Activated naive CD4-positive, alpha-beta T cell treated with anti-CD3 and anti-CD28 coated beads for 36 hours (primary cell): ENCODE measurements at places on chromosomes 13 and 19.

DNA sequence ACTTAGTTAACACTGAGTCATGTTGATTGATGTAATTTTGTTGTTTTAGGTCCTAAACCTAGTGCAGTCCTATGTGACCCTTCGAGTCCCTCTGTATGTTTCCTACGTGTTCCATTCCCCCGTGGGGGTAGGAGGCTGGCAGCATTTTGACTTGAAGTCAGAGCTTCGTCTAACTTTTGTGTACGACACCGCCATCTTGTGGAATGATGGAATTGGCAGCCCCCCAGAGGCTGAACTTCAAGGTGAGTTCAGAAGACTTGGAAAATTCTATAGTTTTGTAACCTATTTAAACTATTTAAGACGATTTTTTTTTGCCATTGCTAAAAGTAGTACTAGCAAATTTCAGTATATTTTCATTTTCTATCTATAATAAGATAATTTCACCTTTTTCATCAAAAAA lies 117.9 kb downstream of the STOML3 start:
- peak; percentile 66 for DNase-seq
- peaks cover 14% of the 10 kb centered on the region for H3K27me3 ChIP-seq
- H3K27ac ChIP-seq, result no peak overlapping the region
- H3K36me3 ChIP-seq, result no peaks in the 10 kb centered on the region

DNA sequence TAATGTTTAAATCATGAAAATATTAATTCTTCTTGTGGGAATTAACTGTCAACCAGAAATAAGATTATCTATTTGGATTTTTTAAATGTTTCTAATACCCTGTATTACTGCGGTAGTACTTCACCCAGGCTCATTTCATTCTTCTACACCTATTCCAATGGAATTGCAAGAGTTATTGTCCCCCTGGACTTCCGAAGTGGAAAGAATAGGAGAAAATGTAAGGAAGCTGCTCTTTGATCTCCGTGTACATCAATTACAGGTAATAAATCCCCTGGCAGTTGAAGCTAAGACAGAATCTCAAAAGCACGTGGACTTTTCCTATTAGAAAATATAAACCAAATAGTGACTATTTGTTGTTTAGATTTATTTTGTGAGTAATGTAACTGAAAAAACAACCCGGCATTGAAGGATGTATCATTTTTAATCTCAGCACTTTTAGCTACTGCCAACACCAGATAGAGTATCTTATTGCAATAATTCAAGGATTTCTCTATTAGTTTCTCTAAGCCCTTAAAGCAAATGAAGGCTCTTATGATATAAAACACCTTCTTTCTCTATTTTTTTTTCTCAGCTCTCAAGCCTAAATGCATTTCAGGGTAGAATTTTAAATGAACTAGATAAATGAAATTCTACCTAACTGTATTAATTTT lies 77.3 kb downstream of the MZT1 start:
- DNase-seq, result no peak
- no peaks in the 10 kb centered on the region for H3K36me3 ChIP-seq
- H3K27ac ChIP-seq, result no peak overlapping the region
- no peak overlapping the region for H3K4me3 ChIP-seq

DNA sequence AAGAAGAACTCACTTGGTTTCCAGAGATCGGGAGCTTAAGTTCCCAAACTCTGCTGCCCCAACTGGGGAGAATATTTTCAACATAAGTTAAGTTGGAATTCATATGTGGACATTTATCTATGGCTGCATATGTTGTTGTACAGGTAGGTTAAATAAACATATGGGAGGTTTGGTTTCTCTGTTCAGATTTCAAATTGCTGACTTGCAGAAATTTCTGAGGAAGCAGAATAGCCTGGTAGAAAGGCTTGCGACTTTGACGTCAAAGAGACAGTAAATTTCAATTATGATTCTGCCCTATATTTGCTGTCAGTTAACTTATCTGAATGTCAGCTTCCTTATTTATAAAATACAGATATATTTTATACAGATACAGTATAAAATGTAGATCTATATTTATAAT lies 40.0 kb upstream of the TPP2 start:
- no peaks in the 10 kb centered on the region for H3K36me3 ChIP-seq
- no peak overlapping the region for H3K4me3 ChIP-seq
- peaks cover 4% of the 10 kb centered on the region for H3K27me3 ChIP-seq
- no peak for DNase-seq

DNA sequence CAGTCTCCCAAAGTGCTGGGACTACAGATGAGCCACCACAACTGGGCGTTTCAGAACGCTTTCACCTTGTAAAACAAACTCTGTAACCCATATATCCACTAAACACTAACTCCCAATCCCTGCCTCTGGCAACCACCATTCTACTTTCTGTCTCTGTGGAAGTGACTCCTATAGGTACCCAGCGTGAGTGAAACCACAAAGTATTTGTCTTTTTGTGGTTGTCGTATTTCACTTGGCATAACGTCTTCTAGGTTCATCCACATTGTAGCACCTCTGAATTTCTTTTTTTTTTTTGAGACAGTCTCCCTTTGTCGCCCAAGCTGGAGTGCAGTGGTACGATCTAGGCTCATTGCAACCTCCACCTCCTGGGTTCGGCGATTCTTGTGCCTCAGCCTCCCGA lies 44.8 kb downstream of the BRD4 start:
- H3K4me3 ChIP-seq, result no peak overlapping the region
- DNase-seq, result no peak
- no peaks in the 10 kb centered on the region for H3K36me3 ChIP-seq

DNA sequence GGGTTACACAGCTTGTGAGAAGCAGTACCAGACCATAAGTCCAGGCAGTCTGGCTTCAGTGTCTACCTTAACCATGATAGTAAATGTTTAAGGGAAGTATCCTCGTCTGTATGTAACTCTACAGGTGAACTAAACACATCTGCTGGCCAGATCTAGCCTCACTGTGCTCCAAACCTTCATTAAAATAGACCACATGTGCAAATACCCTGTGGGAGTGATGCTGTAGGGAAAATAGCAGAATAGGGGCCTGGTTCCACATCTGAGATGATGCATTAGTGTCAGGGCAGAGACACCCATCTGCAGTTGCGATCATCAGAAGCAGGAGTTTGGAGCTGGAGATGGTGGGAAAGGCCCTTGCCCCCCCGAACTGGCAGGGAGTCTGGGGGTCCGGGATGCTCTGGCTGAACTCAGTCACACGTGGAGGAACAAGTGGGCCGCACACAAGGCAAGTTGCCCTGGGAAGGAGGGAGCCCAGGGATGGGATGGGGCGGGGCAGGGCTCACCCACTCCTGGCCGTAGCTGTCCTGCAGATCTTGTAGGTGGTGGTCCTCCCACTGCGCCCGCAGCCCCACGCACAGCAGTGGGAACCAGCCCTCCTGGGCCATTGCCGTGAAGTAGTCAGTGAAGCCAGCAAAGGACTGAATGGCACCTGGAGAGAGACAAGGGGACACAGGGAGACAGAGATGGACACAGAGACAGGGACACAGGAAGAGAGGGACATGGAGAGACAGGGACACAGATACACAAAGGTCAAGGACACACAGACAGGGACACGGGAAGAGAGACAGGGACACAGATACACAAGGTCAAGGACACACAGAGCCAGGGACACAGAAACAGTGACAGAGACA lies 7.3 kb downstream of the TMEM147 start:
- H3K4me3 ChIP-seq, result no peak overlapping the region
- no peak overlapping the region for H3K27ac ChIP-seq
- peaks cover 10% of the 10 kb centered on the region for H3K36me3 ChIP-seq
- H3K27me3 ChIP-seq, result peaks cover 4% of the 10 kb centered on the region

GRCh38 chr13:80029170-80029569 lies 311.8 kb downstream of the SPRY2 start:
- H3K4me1 ChIP-seq, result no peaks in the 10 kb centered on the region
- H3K27ac ChIP-seq, result no peak overlapping the region
- no peak overlapping the region for H3K4me3 ChIP-seq
- no peaks in the 10 kb centered on the region for H3K36me3 ChIP-seq

DNA sequence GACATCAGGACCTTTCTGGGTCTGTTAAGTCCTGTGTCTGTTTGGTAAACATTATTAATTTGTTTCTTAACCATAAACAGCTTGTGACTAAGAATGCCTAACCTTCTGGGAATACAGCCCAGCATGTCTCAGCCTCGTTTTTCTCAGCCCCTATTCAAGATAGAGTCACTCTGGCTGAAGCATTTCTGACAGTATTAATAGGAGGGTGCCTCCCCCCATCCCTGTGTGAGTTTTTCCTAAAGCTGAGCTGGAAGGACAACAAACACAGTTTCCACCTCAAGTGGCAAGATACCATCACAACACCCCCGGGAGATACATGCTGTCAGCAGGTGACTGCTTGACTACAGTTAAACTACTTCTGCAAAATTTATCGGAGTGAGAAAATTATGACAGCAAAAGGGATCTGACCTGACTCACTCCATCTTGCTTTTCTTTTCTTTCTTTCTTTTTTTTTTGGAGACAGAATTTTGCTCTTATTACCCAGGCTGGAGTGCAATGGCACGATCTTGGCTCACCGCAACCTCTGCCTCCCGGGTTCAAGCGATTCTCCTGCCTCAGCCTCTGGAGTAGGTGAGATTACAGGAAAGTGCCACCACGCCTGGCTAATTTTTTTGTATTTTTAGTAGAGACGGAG lies 59.3 kb upstream of the ABCC4 start:
- no peak for DNase-seq
- no peak overlapping the region for H3K27ac ChIP-seq
- H3K4me1 ChIP-seq, result no peaks in the 10 kb centered on the region
- no peak overlapping the region for H3K4me3 ChIP-seq
- no peaks in the 10 kb centered on the region for H3K36me3 ChIP-seq
